ENCODE measurements at places on chromosomes 1 and 21.

DNA sequence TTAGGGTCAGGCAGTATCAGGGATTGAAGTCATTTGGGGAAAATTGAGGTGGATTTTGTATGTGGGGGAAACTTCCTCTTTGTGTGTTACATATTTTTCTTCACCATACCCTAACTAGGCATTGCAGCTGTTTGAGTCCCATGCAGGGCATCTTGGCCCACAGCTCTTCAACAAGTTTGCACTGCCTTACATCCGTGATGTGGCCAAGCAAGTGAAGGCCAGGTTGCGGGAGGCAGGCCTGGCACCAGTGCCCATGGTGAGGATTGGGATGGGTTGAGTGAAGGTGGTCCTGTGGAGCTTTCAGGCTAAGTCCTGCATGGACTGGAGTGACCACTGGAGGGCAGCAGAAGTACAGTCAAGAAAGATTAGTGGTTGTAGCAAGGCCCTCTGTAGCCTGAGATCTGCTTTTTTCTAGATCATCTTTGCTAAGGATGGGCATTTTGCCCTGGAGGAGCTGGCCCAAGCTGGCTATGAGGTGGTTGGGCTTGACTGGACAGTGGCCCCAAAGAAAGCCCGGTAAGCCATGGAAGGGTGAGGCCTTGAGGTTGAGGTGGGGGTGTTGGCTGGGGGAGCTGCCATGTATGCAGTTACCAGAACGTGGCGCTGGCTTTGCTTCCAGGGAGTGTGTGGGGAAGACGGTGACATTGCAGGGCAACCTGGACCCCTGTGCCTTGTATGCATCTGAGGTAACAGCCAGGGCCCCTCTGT, 2.4 kb downstream of the UROD start:
- peak; percentile 81 for DNase-seq

DNA sequence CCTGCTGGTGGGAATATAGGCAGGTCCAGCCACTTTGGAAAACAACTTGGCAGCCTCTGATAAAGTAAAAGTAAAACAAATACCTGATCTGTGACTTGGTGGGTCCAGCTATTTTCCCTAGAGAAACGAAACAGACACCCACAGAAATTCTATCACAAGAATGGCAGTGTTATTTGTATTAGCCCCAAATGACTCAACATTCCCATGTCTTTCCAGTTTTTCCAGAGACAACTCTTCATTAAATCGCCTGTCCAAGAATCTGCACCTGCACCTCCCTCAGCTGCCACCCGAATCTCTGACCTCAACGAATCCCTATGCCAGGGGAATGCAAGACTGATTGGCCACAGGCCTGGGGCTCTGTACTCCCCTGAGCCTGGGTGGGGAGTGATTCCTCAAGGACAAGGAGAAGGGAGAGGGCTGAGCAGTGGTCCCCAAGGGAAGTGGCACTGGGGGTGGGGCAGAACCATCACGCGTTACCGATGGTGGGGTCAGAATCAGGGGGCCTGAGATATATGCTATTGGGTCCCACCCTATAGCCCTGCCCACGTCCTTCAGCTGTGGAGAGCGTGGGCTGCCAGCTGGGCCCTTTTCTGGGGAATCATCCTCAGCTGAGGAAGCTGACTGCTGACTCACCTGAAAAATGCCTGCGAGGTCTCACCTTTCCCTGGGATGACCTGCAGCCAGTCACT, 553.0 kb downstream of the PTPRU start:
- no peak for DNase-seq

DNA sequence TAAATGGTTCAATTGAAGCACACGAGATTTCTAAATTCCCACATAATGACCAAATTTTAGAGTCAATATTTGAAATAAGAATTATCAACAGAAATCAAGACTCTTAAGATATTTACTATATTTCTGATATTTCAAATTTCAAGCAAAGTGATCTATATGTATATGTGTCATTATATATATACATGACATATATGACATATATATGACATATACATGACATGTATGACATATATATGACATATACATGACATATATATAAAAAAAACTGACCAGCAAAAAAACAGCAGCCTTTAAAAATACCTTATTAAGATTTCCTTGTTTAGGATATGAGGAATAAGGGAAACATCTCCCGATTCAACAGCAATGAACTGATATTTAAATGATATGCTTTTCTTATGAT, 266.2 kb downstream of the FAF1 start:
- DNase-seq: no peak

DNA sequence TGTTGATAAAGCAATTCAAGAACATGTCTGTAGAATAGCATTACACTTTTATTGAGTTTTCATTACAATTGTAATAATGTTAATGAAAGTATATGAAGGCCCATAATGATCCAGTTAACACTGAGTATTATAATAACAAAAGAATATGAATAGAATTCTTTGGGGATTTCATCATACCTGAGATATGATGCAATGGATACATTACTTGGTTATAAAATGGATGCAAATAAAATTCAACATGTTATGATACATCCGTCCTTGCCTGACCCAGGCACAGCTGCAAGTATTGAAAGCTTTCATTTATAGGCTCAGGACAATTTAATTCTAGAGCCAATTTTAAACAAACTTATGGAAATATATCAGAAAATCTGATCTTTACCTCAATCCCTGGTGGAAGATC, 8.2 kb upstream of the KCNA3 start:
- DNase-seq: no peak

GRCh38 chr1:231220801-231221200, 20.2 kb upstream of the GNPAT start:
- no peak for DNase-seq

GRCh38 chr1:54300401-54300800, 100.4 kb downstream of the MRPL37 start:
- no peak for DNase-seq

DNA sequence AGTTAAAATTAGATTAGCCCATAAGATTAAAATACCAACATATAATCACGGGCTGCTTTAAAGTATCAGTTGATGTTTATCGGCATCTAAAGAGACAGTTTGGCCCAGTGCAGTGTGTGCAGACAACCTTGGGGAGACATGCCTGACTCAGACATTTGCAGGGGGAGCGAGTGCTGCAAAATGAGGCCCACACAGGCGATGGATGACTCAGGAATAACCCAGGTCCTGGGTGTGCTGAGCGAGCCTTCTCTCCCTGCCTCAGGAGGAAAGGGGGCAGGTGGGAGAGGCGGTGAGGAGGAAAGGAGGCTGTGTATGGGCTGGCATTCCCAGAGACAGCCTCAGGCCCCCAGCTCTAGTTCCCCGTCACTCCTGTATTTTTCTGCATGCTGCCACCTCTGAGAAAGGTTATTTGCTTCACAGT, 9.0 kb downstream of the SLC9A1 start:
- DNase-seq: peak; percentile 30

DNA sequence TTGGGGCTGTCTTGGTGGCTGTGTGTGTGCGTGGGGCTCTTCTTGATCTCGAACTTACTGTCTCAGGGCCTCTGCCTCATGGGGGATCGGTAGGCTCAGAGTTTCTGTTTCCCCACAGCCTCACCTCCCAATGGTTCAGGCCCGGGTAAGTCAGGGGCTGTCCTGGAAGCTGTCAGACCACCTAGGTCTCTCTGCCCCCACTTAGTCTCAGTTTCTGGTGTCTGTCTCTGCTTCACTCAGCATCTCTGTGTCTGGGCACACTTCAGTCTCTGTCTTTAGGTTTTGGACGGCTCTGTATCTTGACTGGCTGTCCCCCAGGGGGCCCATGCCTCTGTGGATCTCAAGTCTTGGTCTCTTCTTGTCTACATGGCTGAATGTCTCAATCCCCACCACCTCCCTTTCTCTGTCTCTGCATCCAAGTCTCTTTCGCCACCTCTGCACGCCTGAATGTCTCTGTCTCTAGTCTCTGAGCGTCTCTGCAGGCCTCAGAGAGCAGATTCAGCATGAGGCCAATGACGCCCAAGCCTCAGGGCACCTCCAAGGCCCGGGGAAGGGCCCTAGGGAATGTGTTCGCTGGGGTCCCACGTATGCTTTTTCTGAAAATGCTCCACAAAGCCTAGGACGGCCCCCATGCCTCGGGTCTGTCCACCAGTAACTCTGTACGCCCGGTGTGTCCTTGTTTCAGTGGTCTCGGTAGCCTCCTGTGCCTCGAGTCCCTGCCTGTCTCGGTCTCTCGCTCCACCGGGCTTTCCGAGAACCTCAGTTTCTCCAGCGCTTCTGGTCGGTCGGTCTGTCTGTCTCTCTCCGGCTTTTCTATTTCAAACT, 818 bp downstream of the FHL3 start:
- DNase-seq: no peak

DNA sequence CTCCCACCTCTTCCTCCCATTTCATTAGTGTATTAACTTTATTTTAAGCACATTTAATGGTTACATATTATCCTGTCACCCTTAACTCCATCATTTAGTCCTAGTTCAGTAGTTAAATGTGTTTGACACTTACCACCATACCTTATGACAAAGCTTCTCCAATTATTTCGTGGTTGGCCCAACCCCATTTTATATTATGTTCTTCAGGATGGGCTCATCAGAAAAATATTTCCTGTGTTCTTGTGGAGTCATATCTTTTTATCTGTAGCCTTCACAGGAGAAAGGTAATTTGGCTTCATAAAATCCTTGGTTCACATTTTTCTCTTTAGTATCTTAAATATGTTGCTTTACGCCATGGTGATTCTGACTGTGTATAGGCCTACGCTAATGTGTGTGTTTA, 142.3 kb upstream of the COL6A1 start:
- DNase-seq: no peak

All from A673 (cell line).